Fibroblast of skin of left quadriceps (primary cell): ENCODE measurements at places on chromosomes 16 and 17.

DNA sequence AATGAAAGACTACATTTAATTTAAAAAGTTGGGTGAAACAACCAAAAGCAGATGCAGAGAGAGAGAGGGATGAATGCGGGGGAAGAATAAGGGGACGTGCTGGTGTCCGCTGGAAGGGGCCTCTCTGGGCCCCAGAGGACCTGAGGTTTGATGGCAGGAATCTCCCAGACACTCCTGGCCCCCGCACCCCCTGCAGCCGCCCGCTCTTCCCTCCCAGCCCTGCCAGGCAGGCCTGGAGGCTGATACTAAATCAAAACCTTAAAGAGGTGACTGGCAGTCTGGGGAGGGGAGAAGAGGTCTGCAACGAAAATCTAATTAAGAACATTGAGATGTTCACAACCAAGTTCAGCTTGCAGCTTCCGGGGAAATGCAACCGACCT lies 2.4 kb downstream of the FOXL1 start:
- no peak for DNase-seq

DNA sequence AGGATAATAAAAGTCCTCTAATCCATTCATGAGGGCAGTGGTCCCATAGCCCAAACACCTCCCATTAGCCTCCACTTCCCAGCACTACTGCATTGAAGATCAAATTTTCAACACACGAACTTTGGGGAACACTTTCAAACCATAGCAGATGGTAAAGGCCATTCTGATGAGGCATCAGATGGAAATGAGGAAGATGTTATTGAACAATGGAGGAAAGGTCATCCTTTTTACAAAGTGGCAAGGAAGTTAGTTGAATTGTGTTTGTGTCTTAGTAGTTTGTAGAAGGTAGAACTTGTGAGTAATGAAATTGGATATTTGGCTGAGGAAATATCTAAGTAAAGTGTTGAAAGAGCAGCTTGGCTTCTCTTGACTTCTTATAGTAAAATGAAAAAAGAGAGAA lies 93.3 kb upstream of the NLRP1 start:
- no peak for DNase-seq

- DNase-seq: no peak
Measured at GRCh38 chr17:15441315-15441714, 26.1 kb downstream of the CDRT4 start.

DNA sequence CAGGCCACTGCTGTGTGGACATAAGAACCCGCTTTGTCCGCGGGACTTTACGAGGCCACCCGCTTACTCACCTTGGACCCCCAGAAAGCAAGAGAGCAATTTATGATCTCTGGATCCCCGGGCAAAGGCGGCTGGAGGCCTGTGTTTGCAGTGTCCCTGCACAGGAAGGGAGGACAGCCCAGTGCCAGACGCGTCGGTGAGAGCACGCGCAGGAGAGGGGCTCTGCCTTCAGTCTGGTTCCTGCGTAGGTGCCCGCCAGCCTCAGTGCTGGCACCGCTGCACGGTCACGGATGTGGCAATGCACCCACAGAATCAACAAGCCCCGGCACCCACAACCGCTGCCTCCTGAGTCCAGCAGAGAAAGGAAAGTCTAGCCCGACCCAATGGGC lies 248.4 kb downstream of the C16orf95 start:
- DNase-seq: no peak

DNA sequence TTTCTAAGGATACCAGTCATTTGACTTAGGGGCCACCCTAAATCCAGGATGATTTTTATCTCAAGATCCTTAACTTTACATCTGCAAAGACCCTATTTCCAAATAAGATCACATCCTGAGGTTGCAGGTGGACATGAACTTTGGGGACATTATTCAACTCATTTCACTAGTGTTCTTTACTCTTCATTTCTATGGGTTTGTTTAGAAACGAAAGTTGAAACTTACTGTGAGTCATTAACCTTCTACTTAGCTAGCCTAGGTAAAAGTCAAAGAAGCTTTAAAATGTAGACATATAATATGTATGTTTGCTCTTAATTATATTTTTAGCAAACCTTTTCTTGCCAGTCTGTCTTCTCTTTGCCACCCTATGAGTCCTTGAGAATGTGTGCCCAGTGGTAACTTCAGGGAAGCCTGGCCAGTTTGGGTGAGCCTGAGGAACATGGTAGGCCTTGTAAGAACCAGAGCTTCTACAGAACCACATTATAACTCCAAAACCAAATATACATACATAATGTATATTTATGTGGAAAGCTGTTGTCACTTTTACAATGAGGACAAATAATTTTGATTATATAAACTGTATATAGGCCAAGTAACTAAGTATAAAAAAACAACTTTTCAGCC lies 38.4 kb downstream of the BPTF start:
- DNase-seq: no peak

DNA sequence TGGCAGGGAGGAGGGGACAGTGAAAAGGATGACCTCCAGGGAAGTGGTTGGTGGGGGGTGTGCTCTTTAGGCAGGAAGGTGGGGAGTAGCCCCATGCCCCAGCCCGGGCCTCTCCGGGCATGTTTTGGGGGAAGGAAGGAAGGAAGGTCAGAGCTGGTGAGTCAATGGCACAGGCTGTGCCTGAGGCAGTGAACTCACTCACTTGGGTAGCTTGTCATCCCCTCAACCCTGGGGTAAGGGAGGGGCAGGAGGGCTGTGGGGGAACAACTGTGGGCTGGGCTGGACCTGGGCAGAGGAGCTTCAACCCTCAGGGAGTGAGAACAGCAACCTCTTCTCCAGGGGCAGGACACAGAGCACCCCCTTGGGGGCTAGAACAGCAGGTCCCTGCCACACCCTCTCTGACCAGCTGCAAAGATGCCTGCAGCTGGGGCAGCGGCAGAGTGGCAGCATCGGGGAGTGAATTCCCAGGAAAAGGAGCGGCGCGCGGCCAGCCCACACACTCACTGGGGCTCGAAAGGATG lies 6.3 kb downstream of the CSF3 start:
- no peak for DNase-seq

DNA sequence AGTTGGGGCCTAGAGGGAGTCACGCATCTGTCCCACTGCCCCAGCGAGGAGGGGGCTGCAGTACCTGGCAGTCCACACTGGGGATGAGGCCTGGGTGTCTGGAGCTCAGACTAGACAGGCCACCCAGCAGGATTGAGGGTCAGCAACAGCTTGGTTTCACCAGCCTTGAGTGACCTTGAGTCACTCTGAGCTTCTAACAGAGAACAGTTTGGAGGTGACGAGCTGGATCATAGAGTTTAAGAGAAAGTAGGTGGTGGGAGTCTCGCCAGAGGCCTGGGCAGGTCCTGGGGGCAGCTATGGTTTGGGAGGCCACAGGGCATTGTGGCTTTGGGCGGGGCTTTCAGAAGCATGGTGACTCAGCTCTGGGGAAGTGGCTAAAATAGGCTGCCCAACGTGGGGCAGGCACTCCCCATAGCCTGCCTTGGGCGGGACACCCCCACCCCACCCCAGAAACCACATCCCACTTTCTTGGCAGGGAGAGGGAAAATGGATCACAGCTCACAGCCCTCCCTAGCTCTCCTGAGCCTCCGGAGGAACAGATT lies 20.5 kb downstream of the CDC42EP4 start:
- DNase-seq: peak; percentile 45
